ENCODE measurements at places on chromosomes 5 and 9.

DNA sequence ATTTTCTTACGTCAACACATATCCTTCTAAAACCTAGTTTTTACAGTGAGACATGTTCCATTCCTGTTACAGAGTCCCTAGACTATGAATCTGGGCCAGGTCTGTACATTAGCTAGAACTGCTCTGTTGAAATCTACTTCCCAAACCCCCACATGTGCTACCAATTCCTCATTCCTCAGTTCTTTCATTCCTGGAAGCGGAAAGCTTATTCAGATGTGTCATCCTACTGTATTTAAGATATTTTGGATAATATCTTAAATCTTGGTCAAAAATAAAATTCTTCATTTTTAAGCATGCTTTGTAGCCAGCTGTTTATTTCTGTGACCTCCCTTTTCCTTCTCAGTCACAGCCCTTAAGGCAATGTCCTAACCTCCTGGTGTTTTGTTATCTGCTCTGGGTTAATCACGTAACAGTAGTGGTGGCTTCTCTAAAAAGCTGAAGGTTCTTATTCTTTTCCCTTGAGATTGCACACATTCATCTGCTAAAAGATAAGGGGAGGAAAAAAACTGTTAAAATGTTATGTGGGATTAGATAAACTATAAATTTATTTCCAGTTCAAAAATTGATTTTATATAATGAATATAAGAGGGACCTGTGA is 35.6 kb downstream of the GLRX start:
- DNase-seq, result no peak

DNA sequence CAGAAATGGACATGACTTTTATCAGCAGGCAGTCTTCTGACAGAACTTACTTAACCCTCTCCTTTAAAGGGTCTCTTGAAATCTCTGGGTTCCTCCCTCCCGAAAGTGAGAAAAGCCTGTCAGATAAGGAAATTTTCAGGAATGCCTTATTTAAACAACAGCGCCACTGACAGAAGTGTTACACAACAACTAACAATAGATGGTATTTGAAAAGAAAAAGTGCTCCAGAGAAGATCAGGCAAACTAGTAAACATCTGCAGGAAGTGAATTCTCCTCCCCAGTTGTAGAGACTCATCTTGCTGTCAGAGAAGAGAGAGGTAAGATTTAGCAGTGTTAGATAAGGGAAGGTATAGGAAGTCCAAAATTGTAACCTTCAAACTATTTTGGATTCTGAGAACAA is 107.2 kb upstream of the NFIL3 start:
- DNase-seq, result no peak

DNA sequence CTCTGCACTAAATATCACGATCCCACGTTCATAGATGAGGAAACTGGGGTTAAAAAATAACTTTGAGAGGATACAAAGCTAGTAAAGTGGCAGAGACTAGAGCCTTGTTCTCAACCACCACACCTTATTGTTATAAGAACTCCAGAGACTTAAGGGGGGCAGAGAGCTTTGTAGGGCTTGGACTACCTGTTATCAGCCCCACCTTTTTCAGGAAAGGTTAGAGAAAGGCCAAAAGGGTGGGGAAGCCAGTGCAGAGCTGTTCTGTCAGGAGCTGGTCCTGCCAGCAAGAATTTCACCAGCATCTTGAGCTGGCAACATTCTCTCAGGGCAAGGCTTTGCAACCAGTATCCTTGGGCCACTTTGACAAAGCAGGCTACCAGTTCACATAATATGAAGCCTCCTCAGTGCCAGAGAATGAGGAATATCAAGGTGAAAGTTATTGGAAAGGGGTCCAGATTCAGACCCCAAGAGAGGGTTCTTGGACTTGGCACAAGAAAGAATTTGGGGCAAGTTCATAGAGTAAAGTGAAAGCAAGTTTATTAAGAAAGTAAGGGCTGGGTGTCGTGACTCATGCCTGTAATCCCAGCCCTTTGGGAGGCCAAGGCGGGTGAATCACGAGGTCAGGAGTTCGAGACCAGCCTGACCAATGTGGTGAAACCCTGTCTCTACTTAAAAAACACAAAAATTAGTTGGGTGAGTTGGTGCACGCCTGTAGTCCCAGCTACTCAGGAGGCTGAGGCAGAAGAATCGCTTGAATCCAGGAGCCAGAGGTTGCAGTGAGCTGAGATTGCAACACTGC is 66.2 kb upstream of the CLINT1 start:
- no peak for DNase-seq

- no peak for DNase-seq
These were observed 17.7 kb downstream of the CAMSAP1 start for GRCh38 chr9:135889564-135890189.

DNA sequence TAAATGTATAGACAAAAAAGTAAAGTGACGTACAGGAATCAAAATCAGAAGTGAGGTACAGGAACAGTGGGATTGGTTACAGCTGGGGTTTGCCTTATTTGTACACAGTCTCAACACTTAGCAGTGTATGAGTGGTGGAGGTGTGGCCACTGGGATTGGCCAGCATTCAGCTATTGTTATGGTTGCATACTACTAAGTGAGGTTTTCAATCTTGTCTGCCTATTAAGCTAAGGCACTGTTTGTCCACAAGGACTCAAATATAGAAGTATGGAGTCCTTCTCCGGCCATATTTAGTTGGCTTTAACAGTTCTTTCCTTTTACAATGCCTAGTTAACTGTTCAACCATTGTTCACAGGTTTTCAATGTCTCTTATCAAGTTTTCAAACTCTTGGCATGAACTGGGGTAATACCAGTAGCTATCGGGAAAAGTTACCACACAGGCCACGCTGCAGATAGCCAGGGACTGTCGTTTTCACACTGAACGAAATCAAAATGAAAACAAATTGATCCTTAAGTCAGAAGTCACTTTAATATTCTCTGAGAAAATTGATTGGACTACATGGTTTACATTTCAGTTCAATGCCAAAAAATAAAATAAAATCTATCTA is 176.0 kb upstream of the FREM1 start:
- no peak for DNase-seq

- DNase-seq, result no peak
These were observed 135.0 kb upstream of the RASA1 start for GRCh38 chr5:87132696-87133095.

DNA sequence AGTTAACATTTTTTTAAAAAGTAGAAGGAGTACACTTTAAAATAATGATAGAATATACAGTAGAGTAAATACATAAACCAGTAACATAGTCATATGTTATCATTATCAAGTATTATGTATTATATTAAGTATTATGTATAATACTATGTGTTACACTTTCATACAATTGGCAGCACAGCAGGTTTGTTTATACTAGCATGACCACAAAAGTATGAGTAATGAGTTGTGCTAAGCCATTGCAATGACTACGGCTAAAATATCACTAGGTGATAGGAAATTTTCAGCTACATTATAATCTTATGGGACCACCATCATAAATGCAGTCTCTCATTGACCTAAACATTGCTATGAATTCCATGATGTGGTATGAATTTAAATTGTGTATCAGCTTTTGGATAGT is 506.0 kb downstream of the HTR1A start:
- DNase-seq, result no peak

GRCh38 chr5:110707260-110707844 is 19.1 kb downstream of the TMEM232 start:
- no peak for DNase-seq

DNA sequence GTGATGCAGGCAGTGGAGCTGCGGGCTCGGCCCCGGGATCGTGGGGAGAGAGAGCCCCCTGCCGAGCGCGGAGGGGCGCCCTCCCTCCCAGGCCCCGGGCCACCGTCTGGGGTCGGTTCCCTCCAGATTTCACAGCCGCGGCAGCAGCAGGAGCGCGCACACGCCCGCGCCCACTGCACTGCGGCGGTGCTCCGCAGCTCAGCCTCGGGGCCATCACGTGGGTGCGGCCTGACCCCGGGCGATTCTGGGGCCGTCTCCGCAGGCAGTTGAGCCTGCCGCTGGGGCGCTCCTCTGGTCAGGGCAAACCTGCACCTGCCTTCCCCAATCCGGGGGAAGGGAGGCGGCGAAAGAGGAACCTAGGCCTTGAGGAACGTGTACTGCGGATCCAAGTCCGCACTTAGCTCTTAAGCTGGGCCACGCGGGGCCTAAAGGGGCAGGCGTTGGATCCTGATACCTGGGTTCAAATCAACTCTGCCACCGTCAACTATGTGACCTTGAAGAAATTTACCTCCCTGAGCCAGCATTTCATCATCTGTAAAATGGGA is 9.4 kb upstream of the DELE1 start:
- no peak for DNase-seq

DNA sequence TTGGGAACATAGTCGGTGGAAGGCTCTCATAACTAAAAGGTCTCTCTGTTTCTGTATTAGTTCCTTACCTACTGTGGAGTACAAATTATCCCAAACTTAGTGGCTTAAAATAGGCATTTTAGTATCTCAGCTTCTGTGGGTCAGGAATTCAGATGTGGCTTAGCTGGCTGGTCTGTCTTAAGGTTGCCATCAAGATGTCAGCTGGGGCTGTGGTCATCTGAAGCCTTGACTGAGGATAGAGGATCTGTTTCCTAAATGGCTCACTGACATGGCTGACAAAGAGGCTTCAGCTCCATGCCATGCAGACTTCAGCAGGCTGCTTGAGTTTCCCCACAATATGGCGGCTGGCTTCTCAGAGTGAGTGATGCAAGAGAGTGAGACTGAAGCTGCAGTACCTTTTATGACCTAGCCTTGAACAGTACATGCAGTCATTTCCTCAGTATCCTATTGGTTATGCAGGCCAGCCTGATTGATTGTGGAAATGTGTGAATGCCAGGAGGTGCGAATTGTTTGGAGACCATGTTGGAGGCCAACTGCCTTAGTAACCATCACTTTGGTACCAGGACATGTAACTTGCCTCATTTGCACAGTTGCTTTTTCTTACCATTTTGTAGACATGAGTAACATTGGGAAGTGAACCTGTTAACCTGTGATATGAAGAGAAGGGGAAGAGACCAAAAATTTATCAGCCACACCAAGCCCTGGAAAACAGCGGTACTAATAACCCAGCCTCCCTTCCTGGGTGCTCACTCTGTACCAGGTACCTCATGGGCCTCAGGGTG is 152.8 kb upstream of the IER5L start:
- no peak for DNase-seq

DNA sequence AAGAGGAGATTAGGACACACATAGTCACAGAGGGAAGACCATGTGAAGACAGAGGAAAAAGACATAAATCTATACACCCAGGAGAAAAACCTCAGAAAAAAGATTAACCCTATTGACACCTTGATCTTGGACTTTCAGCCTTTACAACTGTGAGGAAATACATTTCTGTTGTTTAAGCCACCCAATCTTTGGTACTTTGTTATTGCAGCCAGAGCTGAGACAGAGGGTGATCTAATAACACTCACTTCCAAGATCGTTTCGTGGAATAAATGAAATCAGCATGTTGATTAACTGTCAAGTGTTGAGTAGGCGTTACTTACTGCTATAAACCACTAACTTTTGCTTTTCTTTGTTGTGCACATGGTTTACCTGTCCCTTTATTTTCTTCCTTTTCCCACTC is 361.2 kb upstream of the RIOK2 start:
- no peak for DNase-seq

GRCh38 chr9:130201399-130201873 is 29.2 kb downstream of the NCS1 start:
- DNase-seq, result no peak

DNA sequence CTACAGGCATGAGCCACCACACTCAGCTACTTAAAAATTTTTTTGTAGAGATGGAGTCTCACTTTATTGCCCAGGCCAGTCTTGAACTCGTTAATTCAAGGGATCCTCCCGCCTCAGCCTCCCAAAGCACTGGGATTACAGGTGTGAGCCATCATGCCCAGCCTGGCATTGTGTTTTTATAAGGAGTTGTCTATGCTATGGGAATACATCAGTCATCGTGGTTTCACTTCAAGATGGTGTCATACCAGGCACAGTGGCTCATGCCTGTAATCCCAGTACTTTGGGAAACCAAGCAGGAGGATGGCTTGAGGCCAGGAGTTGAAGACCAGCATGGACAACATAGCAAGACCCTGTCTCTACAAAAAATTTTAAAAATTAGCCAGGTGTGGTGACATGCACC is 49.7 kb downstream of the CYSTM1 start:
- DNase-seq, result no peak

DNA sequence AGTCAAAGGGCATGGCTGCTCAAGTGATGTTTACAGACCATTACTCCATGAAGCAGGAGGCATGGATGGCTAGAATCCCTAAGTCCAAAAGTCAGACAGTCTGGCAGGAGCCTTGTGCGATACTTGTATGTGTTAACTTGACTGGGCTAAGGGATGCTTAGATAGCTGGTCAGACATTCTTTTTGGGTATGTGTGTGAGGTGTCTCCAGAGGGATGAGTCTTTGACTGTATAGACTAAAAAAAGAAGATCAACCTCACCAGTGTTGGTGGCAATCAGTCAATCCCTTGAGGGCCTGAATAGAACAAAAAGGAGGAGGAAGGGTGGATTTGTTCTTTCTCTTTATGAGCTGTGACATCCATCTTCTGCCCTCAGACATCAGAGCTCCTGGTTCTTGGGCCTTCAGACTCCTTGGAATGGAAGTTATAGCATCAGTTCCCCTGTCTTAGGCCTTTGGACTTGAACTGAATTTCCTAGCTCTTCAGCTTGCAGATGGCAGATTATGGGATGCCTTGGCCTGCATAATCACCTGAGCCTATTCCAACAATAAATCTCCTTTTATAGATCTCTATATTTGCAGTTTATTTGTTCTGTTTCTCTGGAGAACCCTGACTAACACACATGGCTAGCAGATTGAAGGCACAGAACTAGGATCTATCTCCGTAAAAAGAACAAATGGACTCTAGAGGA is 9.7 kb upstream of the HSPB3 start:
- no peak for DNase-seq

Data from activated CD8-positive, alpha-beta memory T cell treated with anti-CD3 and anti-CD28 coated beads for 48 hours (primary cell).